ENCODE measurements at places on chromosomes 4 and X.

DNA sequence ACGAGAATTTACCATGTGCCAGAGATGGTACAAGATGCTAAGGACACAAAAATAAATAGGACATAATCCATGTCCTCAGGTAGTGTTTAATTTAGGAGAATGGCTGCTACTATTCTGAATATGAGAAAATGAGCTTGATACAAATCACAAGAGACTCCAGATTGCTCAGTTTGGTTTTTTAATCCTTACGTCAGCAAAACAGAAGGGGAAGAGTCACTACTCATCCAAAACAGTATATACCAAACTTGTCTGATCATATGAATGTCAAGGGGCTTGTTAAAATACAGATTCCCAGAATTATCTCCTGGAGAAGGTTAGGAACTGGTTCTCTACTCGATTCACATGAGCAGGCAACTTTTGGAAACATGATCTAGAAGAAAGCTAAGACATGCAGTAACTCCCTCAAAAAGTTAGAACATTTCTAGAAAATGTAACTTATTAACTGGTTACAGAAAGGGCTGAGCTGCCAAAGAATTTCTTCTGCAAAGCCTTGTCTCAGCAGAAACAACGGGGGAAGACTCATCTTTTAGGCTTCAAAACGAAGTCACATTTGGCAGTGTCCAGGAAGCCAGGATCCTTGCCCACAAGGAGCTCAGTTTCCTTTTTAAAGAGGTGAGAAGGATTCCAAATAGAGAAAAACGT is 3.4 kb downstream of the AIFM1 start:
- DNase-seq = no peak

DNA sequence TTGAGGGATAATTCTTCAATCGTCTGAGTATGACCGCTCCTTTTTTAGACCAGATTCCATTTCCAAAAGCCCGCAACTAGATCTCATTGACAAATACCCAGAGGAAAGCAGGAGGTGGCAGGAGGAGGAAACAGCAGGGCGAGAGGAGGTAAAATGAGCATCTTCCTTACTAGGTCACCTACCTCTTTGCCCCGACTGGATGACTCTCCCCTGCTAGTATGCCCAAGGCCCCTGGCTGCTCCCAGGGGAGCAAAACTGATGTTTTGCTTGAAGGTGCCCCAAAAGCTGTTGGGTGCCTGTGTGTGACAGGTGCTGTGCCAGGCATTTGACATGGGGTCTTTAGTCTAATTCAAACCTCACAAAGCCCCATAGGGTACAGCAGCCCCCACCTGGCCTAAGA is 48.9 kb downstream of the C4orf50 start:
- no peak for DNase-seq

GRCh38 chr4:95431678-95432077 is 117.1 kb downstream of the UNC5C start:
- DNase-seq = no peak

DNA sequence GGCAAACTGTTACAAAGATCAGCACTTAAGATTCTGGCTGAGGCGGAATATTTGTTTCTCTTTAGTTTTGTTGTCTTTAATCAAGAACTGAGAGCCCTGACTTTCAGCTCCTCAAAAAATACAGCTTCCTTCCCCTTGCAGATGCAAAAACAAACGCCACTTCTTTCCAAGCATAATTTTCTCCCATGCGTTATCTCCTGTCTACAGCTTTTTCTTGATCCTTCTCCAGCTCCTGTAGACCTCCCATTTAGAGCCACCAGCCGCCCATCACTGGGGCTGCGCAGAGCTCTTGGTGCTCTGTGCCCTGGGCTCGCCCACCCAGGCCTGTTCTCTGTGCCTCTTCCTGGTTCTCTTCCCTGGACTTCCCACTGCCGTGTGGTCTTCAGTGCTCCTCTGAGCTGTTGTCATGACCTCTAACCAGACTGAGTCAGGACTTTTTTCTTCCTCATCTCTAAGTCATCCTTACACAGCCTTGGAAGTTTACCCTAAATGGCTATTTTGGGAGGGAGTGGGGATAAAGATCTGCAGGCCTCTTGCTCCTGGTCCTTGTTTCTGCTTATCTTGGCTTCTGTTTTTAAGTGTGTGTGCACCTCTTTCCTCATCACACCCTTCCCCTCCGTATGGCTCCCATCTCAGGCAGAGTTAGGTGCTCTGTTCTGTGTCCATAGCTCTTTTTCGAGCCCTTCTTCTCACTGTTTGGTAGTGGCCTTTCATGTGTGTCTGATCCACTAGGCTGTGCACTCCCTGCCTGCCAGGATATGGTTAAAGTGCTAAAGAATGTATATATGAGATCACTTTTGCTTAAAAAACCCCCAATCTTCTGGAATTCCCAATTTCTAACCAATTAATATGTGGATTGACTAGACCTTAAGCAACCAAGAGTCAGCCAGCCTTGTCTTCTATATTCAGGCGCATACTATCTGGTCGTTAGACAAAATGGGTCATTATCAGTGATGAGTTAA is 122.5 kb downstream of the PTTG2 start:
- no peak for DNase-seq

GRCh38 chr4:71602289-71602900 is 181.5 kb downstream of the GC start:
- no peak for DNase-seq

DNA sequence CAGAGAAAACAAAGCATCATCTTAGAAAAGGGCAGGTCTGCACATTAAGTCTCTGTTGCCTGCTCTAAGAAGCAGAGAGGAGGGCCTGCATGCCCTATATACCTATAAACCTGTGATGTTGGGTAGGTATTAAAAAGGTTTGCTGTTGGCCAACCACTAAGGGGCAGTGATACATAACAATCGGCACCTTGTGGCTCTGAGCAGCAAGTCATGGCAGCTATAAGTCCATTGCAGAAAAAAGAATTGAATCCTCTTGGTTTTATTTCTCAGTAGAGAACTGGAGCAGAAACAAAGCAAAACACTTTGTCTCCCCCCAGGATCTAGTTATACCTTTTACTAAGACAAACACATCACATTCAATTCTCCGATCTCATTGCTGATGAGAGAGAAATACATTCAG is 1364.4 kb downstream of the STIM2 start:
- peak; percentile 15 for DNase-seq

GRCh38 chr4:128863312-128864075 is 54.0 kb downstream of the JADE1 start:
- peak; percentile 42 for DNase-seq

DNA sequence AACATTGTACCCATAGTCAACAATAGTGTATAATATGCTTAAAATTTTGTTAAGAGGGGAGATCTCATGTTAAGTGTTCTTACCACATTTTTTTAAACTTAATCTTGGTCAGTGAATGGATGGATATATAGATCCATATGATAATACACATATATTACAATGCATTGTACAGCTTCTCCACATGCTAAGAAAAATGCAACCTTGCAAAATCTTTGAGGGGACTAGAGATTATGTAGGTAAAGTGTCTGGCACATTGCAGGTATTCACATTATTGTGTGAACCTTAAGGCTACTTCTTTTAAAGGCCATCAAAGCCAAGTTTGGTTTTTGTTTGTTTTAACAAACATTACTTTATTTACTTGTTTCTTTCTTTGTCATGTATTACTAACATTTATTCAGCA is 10.4 kb upstream of the GPC3 start:
- no peak for DNase-seq

DNA sequence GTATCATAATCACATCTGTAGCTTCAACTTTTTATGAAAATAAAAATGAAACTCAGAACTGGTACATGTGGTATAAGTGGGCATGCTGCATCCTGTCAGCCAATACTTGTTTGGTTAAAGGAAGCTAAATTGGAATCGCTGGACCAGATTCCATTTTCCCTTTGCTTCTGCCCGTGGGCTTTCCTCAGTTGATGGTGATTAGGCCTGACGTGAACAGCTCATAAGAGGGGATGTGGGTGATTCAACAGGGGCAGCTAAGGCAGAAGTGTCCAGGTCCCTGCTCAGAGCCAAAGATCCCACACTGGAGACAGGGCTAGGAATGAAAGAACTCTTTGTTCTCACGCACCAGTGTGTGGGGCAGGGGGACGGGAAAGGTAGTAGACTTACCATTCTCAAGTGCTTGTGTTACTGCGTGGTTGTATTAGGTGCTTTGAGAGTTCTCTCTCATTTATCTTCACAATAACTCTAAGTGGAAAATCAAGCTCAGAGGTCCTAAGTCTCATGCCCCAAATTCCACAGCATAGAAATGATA is 63.2 kb upstream of the GUCY1A1 start:
- DNase-seq = no peak

DNA sequence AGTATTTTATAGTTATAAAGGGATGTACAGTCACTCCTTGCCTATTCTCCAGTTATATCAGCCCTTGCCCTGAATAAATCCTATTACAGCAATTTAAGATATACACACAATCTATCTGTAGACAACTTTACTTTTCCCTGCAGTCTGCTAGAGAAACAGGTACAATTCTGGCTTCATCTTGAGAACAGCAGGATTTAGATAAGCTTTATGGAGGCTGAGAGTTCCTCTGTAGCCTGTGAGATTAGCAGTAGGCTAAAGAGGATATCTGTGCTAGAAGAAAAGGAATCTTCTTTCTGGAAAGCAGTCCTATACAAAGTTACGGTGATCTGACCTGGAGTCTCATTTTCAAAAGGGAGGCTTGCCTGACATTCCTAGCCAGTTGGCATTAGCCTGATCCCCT is 290.3 kb downstream of the GALNTL6 start:
- no peak for DNase-seq

DNA sequence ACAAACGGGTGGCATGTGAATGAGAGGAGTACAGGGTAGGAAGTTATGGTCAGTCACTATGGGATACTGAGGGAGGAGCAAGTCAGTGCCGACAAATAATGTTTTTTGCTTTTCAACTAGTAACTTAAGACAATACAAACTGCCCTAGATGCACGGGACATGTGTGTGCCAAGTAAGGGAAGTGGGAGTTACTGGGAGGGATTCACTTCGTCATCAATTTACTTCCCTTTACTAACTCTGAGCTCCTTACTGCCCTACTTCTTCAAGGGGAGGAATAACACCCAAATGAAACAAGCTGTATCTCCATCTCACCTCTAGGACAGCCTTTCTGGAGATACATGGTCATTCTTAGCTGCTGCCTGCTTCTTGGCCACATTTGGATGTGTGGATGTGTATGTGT is 97.7 kb downstream of the DGKK start:
- DNase-seq = no peak

DNA sequence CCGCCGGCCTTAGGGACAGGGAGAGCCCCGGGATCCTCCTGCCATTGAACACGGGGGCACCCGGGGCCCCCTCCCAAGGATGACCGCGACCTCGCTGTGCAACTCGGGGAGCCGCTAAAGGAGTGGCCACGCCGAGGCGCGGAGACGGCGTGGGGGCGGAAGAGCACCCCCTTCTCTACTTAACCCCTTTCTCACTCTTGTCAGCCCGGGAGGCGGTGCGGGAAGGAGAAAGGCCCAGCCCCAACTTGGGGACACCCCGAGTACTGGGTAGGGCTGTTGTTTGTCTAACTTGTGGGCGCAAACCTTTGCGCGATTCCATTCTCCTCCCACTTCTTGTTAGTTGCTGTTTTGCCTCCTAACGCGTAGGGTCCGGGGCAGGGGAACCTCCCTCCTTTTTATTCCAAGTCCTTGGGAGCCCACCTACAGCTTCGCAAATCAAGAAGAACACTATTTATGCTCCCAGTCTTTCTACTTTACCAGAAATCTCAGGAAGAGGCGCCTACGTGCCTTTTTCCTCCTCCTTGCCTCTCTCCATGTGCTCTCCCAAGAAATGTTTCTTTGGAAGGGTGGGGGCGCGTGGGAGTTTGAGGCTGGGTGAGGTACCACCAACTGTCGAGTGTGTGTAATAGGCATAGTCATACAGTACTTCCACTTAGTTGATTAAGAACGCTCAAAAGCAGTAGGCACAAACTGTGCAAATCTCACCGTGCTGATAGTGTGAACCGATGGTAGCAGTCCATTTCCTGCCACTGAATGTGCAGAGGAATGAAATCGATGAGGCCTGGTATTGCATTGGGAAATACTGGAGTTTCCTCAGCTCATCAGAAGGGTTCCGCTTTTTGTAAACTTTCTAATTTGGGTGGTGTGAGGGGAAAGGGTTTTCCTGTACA is 813 bp downstream of the DIAPH2 start:
- DNase-seq = peak; percentile 16

DNA sequence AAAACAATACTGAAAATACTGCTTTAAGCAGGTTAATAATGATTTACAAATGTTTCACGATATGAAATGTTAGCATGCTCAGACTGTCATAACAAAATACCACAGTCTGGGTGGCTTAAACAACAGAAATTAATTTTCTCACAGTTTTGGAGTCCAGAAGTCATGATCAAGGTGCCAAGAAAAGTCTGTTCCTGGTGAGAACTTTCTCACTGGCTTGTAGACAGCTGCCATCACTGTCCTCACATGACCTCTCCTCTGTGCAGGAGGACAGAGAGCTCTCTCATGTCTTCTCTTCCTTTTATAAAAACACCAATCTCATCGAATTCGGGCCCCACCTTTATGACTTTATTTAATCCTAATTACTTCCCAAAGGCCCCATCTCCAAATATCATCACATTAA is 426.7 kb downstream of the KLHL13 start:
- DNase-seq = no peak

GRCh38 chrX:72306085-72306801 is 529 bp upstream of the CITED1 start:
- no peak for DNase-seq

DNA sequence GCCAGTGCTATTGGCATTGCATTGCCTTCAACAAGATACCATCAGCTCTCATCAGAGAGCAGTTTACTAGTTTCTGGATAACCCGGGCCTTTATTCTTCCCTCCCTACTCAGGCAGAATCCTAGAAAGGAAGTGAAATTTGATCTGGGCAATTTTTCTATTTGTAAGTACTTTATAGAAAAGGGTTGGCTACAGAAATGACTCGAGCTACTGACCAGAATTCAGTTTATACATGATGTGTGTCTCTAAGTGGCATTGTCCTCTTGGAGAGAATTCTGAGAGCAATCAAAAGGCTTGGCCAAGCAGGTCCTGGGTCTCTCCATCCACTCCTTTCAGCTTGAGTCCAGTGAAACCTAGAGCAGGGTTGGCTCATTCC is 192.7 kb upstream of the LEF1 start:
- peak; percentile 20 for DNase-seq

DNA sequence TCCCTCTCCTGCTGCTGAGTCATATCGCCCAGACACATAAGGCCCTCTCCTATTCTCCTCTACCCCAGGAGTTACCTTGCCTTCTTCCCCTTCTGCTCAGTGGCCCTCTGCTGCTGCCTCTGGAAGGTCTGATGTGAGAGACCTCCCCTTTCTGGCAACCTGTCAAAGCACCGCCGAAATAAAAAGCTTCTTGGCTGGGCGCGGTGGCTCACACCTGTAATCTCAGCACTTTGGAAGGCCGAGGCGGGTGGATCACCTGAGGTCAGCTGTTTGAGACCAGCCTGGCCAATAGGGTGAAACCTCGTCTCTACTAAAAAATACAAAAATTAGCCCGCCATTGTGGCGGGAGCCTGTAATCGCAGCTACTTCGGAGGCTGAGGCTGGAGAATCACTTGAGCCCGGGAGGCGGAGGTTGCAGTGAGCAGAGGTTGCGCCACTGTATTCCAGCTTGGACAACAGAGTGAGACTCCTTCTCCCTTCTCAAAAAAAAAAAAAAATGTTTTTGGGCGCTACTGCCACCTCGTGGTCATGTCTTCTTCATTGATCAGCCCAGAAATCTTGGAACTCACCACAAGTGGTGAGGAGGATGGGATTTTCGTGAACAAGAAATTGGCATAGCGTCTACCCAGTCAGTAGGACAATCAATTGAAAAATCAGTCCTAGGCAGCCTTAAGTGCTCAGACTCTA is 8.6 kb upstream of the ZXDA start:
- DNase-seq = no peak
